Hindlimb muscle (tissue), 1 donor: ENCODE measurements at places on chromosomes 11 and 22.

DNA sequence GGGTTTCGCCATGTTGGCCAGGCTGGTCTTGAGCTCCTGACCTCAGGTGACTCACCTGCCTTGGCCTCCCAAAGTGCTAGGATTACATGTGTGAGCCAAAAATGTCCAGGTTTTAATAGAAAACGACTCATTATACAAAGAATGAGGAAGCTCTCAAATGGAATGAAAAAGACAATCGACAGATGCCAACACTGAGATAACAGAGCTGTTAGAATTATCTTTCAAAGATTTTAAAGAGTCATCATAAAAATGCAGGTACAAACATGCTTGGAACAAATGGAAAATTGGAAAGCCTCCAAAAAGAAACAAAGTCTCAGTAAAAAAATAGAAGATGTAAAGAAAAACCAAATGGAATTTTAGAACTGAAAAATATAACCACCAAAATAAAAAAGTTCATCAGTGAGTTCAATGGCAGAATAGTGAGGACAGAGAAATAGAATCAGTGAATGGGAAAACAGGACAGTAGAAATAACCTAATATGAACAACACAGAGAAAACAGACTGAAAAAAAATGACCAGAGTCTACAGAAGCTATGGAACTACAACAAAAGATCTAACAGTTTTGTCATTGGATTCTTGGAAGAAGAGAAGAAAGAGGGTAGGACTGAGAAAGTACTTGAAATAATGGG lies 10.9 kb downstream of the GAB2 start:
- DNase-seq = no peak

DNA sequence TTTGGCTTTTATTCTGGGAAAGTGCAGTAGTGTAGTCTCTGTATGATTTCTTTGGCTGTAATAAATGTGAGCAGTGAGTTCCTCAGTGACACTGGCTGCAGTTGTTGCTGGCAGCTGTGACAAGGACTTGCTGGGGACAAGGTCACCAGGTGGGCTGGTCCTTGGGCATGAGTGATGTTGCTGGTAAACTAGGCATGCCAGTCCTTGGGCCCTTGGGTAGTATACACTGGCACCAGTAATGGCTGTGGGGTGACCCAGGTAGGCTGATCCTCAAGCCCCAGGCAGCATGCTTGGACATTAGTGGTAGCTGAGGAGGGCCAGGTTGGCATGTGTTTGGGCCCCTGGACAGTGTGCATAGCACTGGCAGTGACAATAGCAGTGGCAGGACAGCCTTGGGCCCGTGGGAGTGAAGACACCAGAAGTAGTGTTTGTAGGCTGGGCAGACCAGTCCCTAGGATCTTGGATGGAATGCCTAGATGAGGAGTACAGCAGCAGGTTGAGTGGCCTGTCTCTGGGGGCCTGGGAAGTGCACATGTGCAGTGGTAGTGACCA lies 164.3 kb downstream of the GUCY1A2 start:
- no peak for DNase-seq

- DNase-seq = no peak
Measured at GRCh38 chr11:1278766-1279673, 30.4 kb downstream of the TOLLIP start.

DNA sequence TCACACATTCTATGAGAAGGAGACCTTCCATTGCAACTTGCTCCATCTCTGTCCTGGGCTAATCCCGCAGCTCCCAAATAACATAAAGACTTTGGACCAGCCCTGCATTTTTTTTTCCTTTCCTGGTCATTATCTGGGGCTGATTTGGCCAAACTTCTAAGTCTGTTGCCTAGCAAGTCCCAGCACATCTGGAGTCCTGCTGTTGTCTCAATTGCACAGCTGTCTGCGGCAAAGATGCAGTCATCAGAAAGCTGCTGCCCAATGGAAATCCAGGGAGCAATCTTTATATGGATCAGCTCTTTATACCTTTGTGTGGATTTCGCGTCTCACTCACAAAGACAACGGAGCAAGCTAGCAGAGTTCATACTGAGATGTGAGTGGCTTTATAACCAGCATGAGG lies 105.9 kb downstream of the NXPE2 start:
- DNase-seq = no peak

- no peak for DNase-seq
Measured at GRCh38 chr11:65355013-65355775, 643 bp downstream of the TIGD3 start.
